ENCODE measurements at places on chromosomes 7 and 10.

DNA sequence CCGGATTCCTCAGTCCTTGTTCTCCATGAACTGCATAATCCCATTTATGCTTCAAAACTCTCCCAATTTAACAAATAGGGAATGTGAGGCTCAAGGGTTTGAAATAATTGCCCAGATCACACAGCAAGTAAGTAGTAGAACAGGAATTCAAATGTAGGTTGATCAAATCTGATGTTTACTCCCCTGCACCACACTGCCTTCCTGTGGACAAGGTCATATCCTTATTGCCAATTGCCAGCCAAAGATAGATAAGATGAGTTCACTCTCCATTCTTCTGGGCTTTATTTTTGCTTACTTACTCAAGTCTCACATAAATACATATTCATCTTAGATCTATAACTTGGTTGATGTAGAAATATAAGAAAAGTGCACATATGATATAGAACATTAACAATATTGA, 435.2 kb upstream of the ETV1 start:
- DNase-seq = no peak

GRCh38 chr10:125206623-125207022, 46.3 kb upstream of the CTBP2 start:
- DNase-seq = no peak

- no peak for DNase-seq
Measured at GRCh38 chr10:8352171-8353075, 297.9 kb downstream of the GATA3 start.

GRCh38 chr10:1212571-1213141, 156.5 kb downstream of the WDR37 start:
- DNase-seq = no peak

GRCh38 chr10:12844811-12845483, 156.6 kb downstream of the CCDC3 start:
- DNase-seq = no peak

- no peak for DNase-seq
Measured at GRCh38 chr7:29990931-29991330, 1.3 kb upstream of the SCRN1 start.

DNA sequence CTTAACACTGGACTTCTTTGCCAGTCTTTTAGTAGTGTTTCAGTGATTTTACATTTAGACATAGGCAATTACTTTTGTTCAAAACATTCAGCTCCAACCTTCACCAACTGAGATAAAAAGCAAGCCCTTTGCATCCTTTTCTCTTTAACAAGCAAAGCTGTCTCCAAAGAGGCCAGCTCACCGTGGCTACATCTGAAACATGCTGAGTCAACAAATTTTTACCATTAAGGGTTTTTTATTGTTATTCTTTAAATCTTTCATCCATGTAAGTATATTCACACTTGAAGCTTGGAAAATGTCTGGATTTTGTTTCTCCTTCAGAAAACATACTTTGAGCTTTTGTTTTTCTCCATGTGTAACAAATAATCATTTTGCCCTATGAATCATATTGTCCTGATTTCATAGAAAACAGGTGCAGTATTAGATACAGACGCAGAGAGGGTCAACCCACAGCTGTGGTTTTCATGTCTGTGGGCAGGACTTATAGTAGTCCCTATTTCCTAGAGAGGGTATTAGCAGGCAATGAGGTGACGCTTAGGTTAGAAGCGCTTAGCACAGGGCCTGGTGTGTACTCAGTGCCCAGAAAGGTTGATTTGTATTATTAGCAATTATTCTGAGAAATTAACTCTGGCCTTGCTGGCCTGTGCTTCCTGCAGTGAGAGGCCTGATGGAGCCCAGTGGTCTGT, 99.5 kb downstream of the MKI67 start:
- no peak for DNase-seq
